ENCODE measurements at places on chromosomes 11 and 22.

GRCh38 chr22:45994491-45995404, 17.8 kb upstream of the WNT7B start:
- peaks cover 18% of the 10 kb centered on the region for H3K27me3 ChIP-seq
- H3K27ac ChIP-seq: peak overlapping the region; percentile 41
- no peaks in the 10 kb centered on the region for H3K36me3 ChIP-seq
- peak; percentile 83 for DNase-seq

GRCh38 chr11:65569973-65570918, at the start of gene ZNRD2:
Gene ZNRD2, plus strand, starts transcription at chr11:65570477. Its CDS starts 15 bp downstream, at chr11:65570492.
- peak within 1 kb of the TSS; percentile 99 for H3K4me3 ChIP-seq
- H3K4me1 ChIP-seq: peaks cover 62% of the 10 kb centered on the region
- H3K36me3 ChIP-seq: peaks cover 2% of the 10 kb centered on the region
- H3K27me3 ChIP-seq: no peaks in the 10 kb centered on the region
- H3K27ac ChIP-seq: peak within 1 kb of the TSS; percentile 99

GRCh38 chr22:46604306-46604690, 15.9 kb upstream of the GRAMD4 start:
- no peaks in the 10 kb centered on the region for H3K36me3 ChIP-seq
- H3K27me3 ChIP-seq: no peaks in the 10 kb centered on the region
- peaks cover 12% of the 10 kb centered on the region for H3K4me1 ChIP-seq
- H3K4me3 ChIP-seq: peak overlapping the region; percentile 83
- peak overlapping the region; percentile 88 for H3K27ac ChIP-seq
- DNase-seq: no peak

- H3K36me3 ChIP-seq: no peaks in the 10 kb centered on the region
- H3K4me3 ChIP-seq: no peak overlapping the region
- no peak overlapping the region for H3K27ac ChIP-seq
- DNase-seq: no peak
Observed at GRCh38 chr11:16898274-16898985, 115.8 kb downstream of the PLEKHA7 start.

Measured in T-helper 17 cell (primary cell).